ENCODE measurements at places on chromosomes 4 and X.

GRCh38 chr4:94911106-94911505 is 153.4 kb downstream of the BMPR1B start:
- DNase-seq, result no peak

DNA sequence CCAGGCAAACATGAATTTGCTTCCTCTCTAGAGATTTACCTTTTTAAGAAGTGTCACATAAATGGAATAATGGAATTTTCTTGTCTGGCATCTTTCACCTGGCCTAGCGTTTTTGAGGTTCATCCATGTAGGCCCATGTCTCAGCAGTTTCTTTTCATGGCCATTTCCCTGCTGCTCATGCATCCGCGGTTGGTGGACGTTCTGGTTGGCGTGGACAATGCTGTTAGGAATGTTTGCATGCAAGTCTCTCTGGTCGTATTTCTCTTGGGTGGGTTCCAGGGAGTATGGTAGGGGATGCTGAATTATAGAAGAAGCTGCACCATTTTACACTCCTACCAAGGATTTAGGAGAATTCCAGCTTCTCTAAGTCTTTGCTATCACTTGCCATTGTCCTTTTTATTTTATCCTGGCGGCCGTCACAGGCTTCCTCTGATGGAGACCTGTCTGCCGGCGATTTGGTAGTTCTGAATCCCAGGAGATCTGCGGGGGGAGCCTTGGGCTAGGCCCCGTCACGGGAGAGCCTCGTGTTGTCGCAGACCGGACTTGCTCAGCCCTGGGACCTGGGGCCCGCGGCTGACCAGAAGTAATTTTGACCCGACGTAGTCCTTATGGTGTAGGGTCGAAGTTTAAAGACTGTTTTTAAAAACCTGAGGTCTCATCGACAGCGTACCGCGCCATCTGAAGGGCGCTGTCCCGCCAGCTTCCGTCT is 56.9 kb upstream of the TADA2B start:
- no peak for DNase-seq

GRCh38 chr4:74555231-74555630 is 110.3 kb downstream of the AREG start:
- DNase-seq, result no peak

GRCh38 chrX:314049-314448 is 4.5 kb downstream of the GTPBP6 start:
- no peak for DNase-seq
